ENCODE measurements at places on chromosomes 1 and 21.
A peak's percentile ranks its signal among the peaks of the same experiment; 100 is the strongest.

DNA sequence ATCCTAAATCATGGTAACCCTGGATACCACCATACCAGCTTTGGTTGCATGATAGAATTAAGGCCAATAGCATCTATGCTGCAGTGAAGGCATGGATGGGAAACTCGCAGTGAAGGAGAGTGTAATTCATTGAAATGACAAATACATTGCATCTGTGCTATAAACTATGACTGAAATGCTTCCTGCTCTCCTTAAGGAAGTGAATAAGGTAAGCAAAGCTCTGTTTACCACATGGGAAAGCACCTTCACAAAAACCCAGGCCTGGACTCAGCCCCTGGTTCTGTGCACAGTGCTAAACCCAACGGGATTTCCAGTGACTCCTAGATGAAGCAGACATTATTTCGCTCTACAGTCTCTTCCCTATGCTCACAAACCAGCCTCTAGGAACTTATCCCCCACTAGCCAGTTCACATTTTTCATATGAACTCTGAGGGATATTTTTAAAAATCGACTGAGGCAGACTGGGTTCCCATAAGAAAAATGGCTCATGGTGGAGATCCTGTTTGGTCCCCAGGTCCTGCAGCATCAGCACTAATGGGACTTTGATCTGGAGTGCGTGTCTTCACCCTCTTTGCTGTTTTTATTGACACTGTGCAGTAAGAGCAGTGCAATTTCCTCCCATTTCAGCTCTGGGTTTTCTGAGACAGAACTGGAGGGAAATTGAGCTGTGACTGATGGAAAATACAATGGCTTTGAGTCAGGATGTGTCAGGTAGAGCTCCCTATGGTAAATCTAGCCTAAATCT is 362.7 kb downstream of the SIPA1L2 start:
- DNase-seq, result no peak

- DNase-seq, result no peak
Observed at GRCh38 chr1:167086033-167086432, 4.1 kb downstream of the GPA33 start.

DNA sequence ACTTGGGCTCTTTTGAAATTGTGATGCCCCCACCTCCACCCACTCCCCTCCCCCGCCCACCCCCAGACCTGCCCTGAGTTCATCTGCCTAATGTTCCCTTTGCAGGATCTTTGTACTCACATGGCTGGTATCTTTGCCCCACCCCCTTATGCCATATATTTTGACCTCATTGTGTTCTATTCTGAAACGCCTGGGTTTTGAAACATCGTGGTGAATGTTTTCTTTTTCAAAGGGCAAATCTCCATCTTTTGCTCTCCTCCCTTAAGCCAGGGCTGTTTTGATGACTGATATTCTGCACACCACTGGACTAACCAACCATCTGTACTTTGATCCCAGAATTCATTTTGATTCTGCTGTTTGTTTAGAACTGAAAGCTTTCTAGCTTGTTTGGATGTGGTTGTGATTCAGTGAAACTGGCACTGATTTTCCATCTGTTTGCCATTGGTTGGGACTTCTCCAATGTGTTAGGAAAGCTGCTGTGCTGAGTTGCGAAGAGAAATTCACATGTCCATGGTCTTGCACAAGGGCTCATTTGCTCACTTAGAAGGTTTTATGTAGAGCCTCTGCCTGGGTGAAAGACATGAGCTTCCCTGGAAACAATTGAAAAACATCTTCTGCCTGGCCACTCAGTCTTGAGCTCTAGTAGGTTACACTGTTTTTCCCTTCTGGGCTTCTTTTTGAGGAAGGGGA is 16.5 kb downstream of the SMAP2 start:
- peak; percentile 48 for DNase-seq

DNA sequence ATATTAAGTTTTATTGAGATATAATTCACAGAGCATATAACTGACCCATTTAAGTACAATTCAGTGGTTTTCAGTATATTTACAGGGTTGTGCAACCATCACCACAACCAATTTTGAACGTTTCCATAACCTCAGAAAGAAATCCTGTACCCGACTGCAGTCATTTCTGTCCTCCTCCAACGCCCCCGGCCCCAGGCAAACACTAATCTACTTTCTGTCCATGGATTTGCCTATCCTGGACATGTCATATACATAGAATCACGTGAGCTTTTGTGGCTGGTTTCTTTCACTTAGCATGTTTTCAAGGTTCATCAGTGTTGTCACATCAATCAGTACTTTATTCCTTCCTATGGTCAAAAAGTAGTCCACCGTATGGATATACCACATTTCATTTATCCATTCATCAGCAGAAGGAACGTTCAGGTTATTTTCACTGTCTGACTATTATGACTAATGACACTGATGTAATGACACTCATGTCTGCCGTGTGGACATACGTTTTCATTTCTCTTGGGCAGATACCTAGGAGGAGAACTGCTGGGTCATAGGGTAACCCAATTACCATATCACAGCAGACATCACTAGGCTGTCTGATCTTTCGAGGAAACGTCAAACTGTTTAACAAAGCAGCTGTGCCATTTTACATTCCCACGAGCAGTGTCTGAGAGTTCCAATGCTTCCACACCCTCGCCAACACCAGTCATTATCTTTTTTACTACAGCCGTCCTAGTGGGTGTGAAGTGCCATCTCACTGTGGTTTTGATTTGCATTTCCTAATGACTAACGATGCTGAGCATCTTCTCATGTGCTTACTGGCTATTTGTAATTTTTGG is 30.8 kb downstream of the MRPL37 start:
- no peak for DNase-seq

GRCh38 chr1:37795340-37796125 is 1.9 kb downstream of the MANEAL start:
- DNase-seq, result peak; percentile 33

- no peak for DNase-seq
Observed at GRCh38 chr1:174160109-174160473, 771 bp downstream of the RABGAP1L start.

- DNase-seq, result no peak
Observed at GRCh38 chr1:1510912-1511532, 940 bp upstream of the ATAD3A start.

DNA sequence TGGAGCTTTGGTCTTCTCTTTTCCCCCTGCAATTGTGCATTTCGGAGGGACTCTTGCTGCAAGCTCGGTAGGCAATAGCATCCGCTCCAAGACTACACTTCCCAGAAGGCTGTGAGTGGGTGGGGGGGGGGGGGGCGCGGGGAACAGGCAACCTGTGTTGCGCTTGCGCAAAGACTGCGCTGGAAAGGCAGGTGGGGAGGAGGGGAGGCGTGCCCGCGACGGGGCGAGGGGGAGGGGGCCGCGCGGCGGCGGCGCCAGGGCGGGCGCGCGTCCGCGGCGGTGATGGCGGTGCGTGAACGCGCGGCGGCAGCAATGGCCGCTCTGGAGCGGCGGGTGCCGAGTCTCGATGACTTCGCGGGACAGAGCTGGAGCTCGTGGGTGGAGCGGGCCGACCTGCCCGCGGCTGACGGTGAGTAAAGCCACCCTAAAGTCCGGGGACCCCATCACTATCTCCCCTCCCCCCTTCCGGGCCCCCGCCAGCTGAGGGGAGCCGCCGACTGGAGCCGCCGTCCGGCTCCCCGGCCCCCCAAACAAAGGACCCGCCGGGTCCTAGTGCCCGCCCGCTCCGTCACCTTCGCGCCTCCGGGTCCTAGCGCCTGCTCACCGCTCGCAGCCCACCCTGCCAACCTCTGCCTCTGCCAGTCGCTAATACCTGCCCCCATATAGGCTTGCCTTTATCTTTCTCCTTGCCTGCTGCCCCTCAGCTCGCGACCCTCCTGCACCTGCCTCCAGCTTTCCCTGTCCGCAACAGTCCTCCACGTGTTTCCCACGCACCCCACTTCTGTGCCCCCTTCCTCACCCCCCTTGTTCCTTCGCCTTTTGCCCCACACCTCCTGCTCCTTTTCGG is at the start of gene ATXN7L2:
Gene ATXN7L2 (plus strand): TSS at position 234 of the 847 bp plus-strand sequence. CDS start 49 bp downstream, at position 283.
- peak; percentile 96 for DNase-seq
